ENCODE measurements at places on chromosomes 12 and 14. TPM values are rescaled to one million over a fixed set of nuclear protein-coding genes. Genes with fewer than 3 reads are reported as not detected.
A peak's percentile ranks its signal among the peaks of the same experiment; 100 is the strongest.

DNA sequence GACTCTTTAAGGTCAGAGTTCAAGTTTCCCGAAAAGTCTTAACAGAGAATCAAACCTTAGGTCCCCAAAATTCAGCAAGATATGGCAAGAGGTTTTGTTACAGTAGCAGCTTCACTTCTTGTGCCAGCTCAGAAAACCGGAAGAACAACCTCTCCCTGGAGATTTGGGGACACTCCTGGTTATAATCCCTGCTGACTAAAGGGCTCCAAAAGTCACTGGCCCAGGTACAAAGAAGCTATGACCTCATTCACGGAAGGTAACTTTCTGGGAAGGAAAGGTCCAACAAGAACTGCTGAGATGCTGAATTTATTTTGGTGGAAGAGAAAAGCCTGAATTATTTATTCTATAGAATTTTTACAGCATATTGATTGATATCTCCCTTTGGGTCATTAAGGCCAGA is 55.6 kb upstream of the DIO2 start:
- H3K4me1 ChIP-seq = no peaks in the 10 kb centered on the region
- H3K27me3 ChIP-seq = no peaks in the 10 kb centered on the region
- H3K4me3 ChIP-seq = no peak overlapping the region
- no peak overlapping the region for H3K27ac ChIP-seq
- H3K36me3 ChIP-seq = no peaks in the 10 kb centered on the region
- DNase-seq = no peak

OR6C2 gene
- polyA plus RNA-seq = not detected

DNA sequence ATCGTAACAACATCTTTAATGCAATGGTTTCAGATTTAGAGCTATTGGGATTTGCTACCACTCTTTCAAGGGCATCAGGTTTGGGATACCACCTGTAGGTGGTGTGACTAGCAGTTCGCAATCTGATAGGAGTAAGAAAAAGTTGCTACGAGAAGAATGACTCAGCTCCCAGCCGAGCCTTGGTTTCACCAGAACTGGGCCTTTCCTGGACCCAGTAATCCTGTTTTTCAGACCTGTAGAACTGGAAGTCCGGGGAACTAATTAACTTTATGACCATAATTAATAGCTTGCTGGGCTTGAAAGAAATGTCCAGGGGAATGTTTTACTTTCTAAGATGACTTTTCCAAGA is 770 bp downstream of the ABHD4 start:
- H3K27me3 ChIP-seq = no peaks in the 10 kb centered on the region
- DNase-seq = no peak
- H3K4me3 ChIP-seq = peak overlapping the region; percentile 90
- H3K36me3 ChIP-seq = peaks cover 15% of the 10 kb centered on the region

DNA sequence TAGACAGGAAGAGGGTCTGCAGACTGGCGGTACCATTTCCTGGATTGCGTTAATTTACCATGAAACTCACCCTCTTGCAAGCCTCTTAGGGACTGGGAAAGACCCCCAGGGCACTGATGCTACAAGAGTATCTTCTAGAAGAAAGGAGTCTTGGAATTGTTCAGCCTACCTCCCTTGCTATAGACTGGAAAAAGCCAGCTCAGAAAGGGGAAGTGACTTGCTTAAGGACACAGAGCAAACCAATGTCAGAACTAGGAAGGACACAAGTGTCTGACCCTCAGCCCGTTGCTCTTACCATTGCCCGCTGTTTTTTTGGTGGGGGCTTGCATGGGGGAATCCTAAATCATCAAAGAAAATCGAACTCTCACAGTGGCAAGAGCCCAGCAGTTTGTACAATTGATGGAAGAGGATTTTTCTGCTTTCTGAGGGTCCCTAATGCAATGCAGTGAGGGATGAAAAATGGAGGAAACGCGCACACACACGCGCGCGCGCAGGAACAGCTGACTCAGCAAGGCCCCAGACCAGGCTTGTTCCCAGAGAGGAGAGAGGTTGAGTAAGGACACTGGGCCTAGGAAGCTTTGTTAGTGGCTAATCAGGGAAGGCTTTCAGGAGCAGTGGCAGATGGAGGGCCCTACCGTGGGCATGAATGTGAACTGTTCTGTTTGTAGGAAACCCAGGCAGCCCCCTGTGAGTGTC is 50.9 kb downstream of the RIN3 start:
- no peak for DNase-seq
- H3K27me3 ChIP-seq = no peaks in the 10 kb centered on the region

- peaks cover 20% of the 10 kb centered on the region for H3K4me1 ChIP-seq
- H3K36me3 ChIP-seq = no peaks in the 10 kb centered on the region
- H3K27ac ChIP-seq = no peak overlapping the region
- DNase-seq = no peak
These were observed 86.8 kb upstream of the PARP11 start for GRCh38 chr12:3959799-3960560.

- no peaks in the 10 kb centered on the region for H3K4me1 ChIP-seq
- H3K27ac ChIP-seq = no peak overlapping the region
- no peaks in the 10 kb centered on the region for H3K27me3 ChIP-seq
- H3K4me3 ChIP-seq = no peak overlapping the region
- no peak for DNase-seq
These were observed 123.1 kb upstream of the KRR1 start for GRCh38 chr12:75634244-75635222.

Measured in CD8-positive, alpha-beta memory T cell (primary cell).